ENCODE measurements at places on chromosomes 12 and 14. TPM values are rescaled to one million over a fixed set of nuclear protein-coding genes. Genes with fewer than 3 reads are reported as not detected.

DNA sequence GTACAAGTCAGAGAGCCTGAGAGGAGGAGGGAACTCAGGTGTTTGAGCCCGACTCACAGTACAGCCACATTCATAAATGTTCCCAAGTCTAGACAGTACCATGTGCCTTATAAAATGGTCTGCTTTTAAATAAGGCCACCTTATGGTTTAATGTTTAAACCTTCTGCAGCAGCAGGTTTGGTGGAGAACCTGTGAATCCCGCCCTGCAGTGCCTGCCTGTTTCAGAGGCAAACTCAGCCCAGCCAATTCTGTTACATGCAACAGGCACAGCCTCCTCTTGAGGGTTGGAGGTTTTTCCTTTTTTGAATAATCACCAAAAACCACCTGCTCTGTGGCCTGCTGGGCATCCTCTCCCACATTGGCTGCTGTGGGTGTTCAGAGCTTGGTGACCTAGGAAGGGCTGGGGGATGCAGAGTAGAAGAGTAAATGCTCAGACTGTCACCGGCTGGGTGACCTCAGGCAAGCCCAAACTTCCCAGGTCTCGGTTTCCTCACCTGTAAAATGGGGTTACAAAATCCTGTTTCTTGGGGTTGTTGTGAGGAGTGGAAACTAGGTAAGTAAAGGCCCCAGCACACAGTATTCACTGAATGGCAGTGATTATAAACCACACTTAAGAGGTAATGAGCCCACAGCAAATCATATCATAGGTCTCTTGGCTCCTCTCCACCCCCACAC lies 28.0 kb downstream of the NUAK1 start:
- H3K4me3 ChIP-seq: no peak overlapping the region
- DNase-seq: no peak
- no peaks in the 10 kb centered on the region for H3K36me3 ChIP-seq
- H3K27me3 ChIP-seq: no peaks in the 10 kb centered on the region
- H3K4me1 ChIP-seq: peaks cover 42% of the 10 kb centered on the region

DNA sequence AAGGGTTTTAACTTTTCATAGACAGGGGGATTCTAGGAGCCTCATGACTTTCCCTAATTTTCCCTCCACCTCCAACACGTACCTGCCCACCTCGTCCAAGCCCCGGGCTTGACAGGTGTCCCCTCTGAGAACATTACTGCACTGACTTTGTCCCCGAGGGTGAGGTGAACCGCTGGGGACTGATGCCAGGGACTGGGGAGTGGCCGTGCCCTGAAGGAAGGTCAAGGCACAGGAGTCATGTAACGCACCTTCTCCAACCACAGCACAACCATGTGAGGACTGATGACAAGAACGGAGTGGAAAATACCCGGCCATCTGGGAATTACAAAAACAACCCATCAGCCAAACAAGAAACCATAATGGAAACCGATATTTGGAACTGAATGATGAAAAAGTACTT lies 214.7 kb upstream of the C14orf180 start:
- H3K27ac ChIP-seq: no peak overlapping the region
- H3K4me3 ChIP-seq: no peak overlapping the region
- DNase-seq: no peak

DNA sequence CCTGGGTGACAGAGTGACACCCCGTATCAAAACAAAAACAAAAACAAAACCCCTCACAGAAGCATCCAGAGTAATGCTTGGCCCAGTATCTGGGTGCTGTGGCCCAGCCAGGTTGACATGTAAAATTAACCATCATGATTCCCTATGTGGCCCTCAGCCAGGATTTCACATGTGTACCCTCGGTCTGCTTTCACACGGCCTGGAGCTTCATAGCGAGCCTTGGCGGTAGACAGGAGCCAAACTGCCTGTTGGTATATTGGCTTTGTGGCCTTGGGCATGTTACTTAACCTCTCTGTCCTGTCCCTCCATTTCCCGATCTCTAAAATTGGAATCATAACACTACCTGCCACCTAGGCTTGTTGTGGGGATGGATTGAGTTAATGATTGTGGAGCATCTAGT lies 65.5 kb downstream of the ADCK1 start:
- H3K27me3 ChIP-seq: no peaks in the 10 kb centered on the region
- H3K36me3 ChIP-seq: no peaks in the 10 kb centered on the region
- no peaks in the 10 kb centered on the region for H3K4me1 ChIP-seq
- no peak overlapping the region for H3K27ac ChIP-seq

- no peaks in the 10 kb centered on the region for H3K27me3 ChIP-seq
- no peaks in the 10 kb centered on the region for H3K36me3 ChIP-seq
- DNase-seq: no peak
- H3K4me1 ChIP-seq: no peaks in the 10 kb centered on the region
- no peak overlapping the region for H3K27ac ChIP-seq
- no peak overlapping the region for H3K4me3 ChIP-seq
Measured at GRCh38 chr12:34406228-34406995, 384.1 kb downstream of the ALG10 start.

GRCh38 chr12:94427501-94428381 lies 31.9 kb downstream of the CEP83 start:
- H3K4me3 ChIP-seq: no peak overlapping the region
- H3K36me3 ChIP-seq: no peaks in the 10 kb centered on the region
- H3K27ac ChIP-seq: peak overlapping the region; percentile 36
- peak; percentile 82 for DNase-seq
- H3K27me3 ChIP-seq: no peaks in the 10 kb centered on the region
- peaks cover 2% of the 10 kb centered on the region for H3K4me1 ChIP-seq

GRCh38 chr12:87136330-87136976 lies 880.3 kb upstream of the MGAT4C start:
- peak overlapping the region; percentile 97 for H3K27ac ChIP-seq
- H3K4me3 ChIP-seq: no peak overlapping the region
- H3K4me1 ChIP-seq: peaks cover 4% of the 10 kb centered on the region
- no peaks in the 10 kb centered on the region for H3K36me3 ChIP-seq

GRCh38 chr12:48109424-48109823 lies 3.5 kb upstream of the SENP1 start:
- no peak overlapping the region for H3K27ac ChIP-seq
- H3K4me3 ChIP-seq: no peak overlapping the region
- H3K27me3 ChIP-seq: peaks cover 9% of the 10 kb centered on the region
- DNase-seq: no peak

DNA sequence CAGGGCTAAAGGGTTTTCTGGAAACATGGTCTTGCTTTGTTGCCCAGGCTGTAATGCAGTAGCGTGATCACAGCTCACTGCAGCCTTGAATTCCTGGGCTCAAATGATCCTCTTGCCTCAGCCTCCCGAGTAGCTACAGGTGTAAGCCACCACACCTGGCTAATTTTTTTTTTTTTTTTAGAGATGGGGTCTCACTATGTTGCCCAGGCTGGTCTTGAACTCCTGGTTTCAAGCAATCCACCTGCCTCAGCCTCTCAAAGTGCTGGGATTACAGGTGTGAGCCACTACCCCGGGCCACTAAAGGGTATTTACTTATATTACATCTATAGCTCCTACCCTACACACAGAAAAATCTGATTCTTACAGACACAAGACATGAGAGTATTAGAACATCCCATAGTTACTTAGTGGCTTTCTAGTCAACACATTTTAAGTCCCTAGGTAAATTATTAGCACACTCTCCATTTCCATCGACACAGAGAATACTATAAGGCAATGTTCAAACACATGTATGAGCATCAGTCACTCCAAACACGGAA lies 6.2 kb upstream of the DCAF11 start:
- H3K36me3 ChIP-seq: peaks cover 6% of the 10 kb centered on the region
- no peaks in the 10 kb centered on the region for H3K4me1 ChIP-seq
- DNase-seq: no peak

Gene INF2
- 16.8 TPM for total RNA-seq
